HCT116 (cell line): ENCODE measurements at places on chromosomes 12 and 14. TPM values are rescaled to one million over a fixed set of nuclear protein-coding genes. Genes with fewer than 3 reads are reported as not detected.

DNA sequence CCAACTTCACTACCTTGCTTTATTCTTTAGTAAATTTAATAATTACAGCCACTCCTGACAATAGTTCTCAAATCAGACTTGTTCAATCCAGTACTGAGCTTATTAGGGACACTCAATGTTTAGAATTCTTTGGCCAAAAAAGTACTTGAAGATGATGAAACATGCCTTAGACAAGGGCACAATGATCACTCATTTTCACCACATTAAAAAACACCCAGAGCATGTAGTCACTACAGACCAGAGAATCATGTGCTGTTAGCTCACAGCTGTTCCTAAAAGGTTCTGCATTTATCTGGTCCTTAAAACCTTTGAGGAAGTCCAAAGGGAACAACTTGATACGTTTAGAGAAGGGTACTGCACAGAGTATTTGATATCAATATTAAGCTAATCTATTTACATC lies 98.7 kb downstream of the INSM2 start:
- no peaks in the 10 kb centered on the region for H3K4me1 ChIP-seq
- H3K36me3 ChIP-seq: no peaks in the 10 kb centered on the region; the same call in none of the 2 replicates
- no peak for DNase-seq
- H3K27me3 ChIP-seq: no peaks in the 10 kb centered on the region

- DNase-seq: no peak
- H3K27me3 ChIP-seq: no peaks in the 10 kb centered on the region
- H3K36me3 ChIP-seq: no peaks in the 10 kb centered on the region
- H3K27ac ChIP-seq: no peak overlapping the region
- no peak overlapping the region for H3K4me3 ChIP-seq
- H3K4me1 ChIP-seq: peaks cover 7% of the 10 kb centered on the region
These were observed 6.6 kb downstream of the TMEM263 start for GRCh38 chr12:106962286-106962685.

DNA sequence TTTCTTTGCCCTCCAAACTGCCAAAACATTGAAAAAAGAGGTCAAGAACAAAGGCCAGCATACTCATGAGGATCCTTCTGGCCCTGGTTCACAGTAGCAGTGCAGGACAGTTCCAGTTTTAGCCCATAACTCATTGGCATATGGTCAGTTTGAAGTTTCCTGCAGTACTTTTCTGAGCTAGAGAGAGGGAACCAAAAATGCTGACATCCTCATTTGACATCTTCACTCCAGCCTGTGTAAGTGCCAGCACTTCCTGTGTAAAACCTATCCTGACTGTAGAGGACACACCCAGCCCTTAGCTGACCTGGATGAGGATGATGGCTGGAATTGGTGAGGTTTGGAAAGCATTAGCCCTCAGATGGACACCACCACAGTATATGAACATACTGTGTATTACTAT lies 84.1 kb downstream of the FGD4 start:
- H3K4me3 ChIP-seq: no peak overlapping the region
- DNase-seq: no peak
- no peak overlapping the region for H3K27ac ChIP-seq
- no peaks in the 10 kb centered on the region for H3K36me3 ChIP-seq
- no peaks in the 10 kb centered on the region for H3K27me3 ChIP-seq
- H3K4me1 ChIP-seq: no peaks in the 10 kb centered on the region

DNA sequence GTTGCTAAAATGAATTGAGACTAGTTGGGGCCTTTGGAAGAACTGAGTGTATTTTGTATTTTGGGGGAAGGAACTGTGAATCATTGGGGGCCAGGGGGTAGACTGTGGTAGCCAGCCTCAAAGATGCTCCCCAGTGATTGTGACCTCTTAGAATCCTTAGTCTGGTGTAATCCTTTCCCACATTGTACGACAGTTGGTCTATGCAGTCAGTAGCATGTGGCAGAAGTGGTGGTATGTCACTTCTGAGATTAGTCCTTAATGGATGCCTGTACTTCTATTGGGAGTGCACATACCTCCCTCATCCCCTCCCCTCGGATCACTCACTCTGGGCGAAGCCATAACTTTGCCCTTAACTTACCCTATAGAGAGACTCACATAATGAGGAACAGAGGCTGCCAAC lies 48.0 kb downstream of the USP15 start:
- peaks cover 29% of the 10 kb centered on the region for H3K36me3 ChIP-seq
- H3K4me1 ChIP-seq: no peaks in the 10 kb centered on the region
- no peaks in the 10 kb centered on the region for H3K27me3 ChIP-seq
- H3K27ac ChIP-seq: no peak overlapping the region
- H3K4me3 ChIP-seq: no peak overlapping the region
- DNase-seq: no peak

GRCh38 chr12:100703337-100703736 lies 91.2 kb upstream of the ANO4 start:
- no peaks in the 10 kb centered on the region for H3K27me3 ChIP-seq
- no peak overlapping the region for H3K27ac ChIP-seq
- no peaks in the 10 kb centered on the region; the same call in 1 of the 2 replicates for H3K4me1 ChIP-seq
- no peak overlapping the region for H3K4me3 ChIP-seq
- DNase-seq: no peak

DNA sequence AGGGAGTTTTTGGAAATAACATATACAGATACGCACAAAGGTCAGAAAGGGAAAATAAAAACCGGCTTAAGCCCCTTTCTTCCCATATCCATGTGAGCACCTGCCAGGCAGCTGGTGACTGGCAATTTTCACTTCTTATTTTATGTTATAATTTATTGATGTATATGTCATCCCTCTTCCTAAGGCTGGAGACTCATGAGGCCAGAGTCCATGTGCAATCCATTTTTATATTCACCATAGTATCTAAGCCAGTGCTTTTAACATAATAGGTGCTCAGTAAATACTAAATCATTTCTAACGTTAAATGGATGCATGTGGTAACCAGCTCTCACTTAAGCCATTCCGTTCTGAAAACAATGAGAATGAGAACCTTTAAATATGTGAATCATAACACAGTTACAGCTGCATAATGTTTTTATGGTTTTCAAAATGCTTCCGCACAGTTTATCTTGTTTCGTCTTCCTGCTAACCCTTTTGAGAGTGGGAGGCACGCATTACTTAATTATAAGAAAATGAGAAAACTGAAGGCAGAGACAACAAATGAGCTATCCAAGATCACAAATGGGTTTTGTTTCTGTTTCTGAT lies 178.3 kb downstream of the CACNA1C start:
- DNase-seq: no peak
- no peaks in the 10 kb centered on the region for H3K36me3 ChIP-seq
- no peak overlapping the region for H3K27ac ChIP-seq
- no peak overlapping the region for H3K4me3 ChIP-seq

- no peaks in the 10 kb centered on the region for H3K27me3 ChIP-seq
- DNase-seq: no peak
- peaks cover 23% of the 10 kb centered on the region for H3K4me1 ChIP-seq
- no peak overlapping the region for H3K27ac ChIP-seq
These were observed 5.1 kb downstream of the LMBR1L start for GRCh38 chr12:49105504-49106084.

- H3K36me3 ChIP-seq: no peaks in the 10 kb centered on the region
- peaks cover 4% of the 10 kb centered on the region; the same call in 1 of the 2 replicates for H3K4me1 ChIP-seq
- no peak overlapping the region for H3K4me3 ChIP-seq
- no peak overlapping the region for H3K27ac ChIP-seq
- no peaks in the 10 kb centered on the region for H3K27me3 ChIP-seq
These were observed 169.2 kb downstream of the PIK3C2G start for GRCh38 chr12:18430425-18431048.

- peak overlapping the region; percentile 94 for H3K27ac ChIP-seq
- H3K36me3 ChIP-seq: peaks cover 9% of the 10 kb centered on the region
- no peaks in the 10 kb centered on the region for H3K27me3 ChIP-seq
- DNase-seq: no peak
- H3K4me3 ChIP-seq: peak overlapping the region; percentile 88
These were observed 447 bp downstream of the CD63 start for GRCh38 chr12:55728186-55728938.

GRCh38 chr14:65926935-65927700 lies 514.6 kb downstream of the FUT8 start:
- no peak for DNase-seq
- H3K36me3 ChIP-seq: no peaks in the 10 kb centered on the region
- peaks cover 19% of the 10 kb centered on the region for H3K27me3 ChIP-seq
- H3K4me1 ChIP-seq: no peaks in the 10 kb centered on the region
- no peak overlapping the region for H3K4me3 ChIP-seq

Gene PRPH
- total RNA-seq: 6.7 TPM
